Esophagus squamous epithelium (tissue), 5 donors: ENCODE measurements at places on chromosomes 3 and 15.

GRCh38 chr3:104234442-104235194, 1132.1 kb upstream of the ALCAM start:
- no peak for DNase-seq

DNA sequence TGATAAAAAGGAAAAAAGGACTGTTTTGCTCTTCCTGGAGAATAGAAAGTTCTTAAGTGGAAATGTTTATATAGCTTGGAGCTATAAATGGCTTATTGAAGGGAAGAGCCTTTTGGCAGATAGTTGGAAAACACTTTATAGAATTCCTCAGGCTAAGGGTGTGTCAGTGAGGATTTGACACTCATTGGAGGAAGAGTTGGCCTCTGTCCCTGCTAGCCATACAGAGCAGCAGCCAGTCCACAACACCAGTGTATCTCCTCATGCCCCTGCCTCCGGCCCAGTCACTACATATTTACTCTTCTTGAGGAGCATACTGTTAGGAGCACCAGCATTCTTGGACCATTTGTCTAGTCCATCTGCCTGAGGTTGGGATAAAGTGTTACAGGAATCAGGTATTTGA, 36.2 kb downstream of the KLHL18 start:
- DNase-seq = no peak

DNA sequence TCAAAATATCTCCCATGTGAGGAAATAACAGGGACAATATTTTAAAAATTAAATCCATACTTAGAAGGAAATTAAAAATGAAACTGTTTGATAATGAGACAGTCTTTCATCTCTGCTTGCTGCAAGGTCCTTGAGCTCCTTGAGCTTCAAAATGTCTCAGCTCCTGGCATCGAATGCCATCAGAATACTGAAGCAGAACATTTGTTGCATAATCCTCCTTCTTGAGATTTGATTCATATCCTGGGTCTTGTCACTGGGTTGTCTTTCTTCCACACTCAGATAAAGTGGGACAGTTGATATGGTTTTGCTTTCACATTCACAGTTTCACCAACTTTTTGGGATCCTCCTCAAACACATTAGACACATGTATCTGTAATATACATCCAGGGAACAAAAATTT, 27.8 kb downstream of the COL8A1 start:
- no peak for DNase-seq

- DNase-seq = no peak
Observed at GRCh38 chr3:183968666-183969245, 48.9 kb downstream of the ABCC5 start.

DNA sequence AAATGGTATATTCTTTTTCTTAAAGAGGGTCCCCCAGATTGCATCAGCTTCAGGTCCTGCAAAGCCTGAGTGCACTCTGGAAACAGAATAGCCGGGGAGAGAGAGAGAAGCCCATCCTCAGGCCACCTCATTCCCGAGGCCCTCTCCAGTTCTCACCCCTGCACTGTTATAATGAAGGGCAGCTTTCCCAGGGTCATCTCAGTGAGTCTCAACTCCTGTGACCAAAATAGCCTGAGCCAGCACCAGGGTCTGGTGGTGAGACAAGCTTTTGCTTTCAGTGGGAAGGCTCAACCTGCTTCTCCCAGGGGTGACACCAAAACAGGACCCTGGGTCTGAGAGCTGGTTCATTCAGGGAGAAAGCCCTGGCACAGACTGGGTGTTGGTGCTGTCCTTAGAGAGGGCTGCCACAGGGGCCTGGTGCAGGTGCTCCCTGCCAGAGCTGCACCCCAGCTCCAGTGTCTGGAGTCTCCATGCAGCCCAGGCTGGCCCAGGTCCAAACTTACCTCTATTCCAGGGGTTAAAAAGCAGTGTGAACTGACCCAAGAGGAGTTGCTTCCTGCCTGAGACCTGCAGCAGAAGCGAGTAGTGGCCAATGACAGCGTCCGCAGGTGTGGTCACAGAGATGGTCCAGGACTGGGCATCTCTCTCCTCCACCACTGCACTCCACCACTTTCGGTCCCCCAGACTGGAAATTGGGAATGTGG, 6.1 kb downstream of the EPB42 start:
- DNase-seq = no peak

DNA sequence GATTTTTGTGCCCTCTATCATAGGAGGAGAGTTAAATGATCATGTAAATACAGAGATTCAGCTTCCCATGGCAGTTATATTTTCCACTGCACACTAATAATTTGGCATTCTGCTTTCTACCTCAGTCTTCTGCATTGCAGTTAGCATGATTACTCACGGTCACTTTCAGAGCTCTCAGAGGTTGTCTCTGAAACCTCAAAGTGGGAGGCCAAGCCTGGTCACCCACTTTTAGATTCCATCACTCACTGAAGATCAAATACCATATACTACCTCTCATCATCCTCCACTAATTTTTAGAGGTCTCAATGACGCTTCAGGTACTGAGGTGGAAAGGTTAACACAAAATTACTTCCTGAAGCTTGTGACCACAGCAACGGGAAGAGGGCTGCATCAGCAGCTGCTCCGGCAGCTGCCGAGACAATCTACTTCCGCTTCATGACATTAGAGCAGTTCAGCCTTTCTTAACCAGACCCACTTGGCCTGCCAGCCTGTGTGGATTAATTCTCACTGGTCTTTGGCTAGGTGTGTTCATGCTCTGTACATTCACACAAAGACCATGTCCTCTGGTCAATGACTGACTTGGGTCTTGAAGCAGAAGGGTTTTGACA, 416.4 kb upstream of the PDZRN3 start:
- no peak for DNase-seq

GRCh38 chr3:143332026-143332425, 212.5 kb downstream of the CHST2 start:
- no peak for DNase-seq

GRCh38 chr3:117736846-117737245, 1027.3 kb downstream of the TUSC7 start:
- DNase-seq = no peak

DNA sequence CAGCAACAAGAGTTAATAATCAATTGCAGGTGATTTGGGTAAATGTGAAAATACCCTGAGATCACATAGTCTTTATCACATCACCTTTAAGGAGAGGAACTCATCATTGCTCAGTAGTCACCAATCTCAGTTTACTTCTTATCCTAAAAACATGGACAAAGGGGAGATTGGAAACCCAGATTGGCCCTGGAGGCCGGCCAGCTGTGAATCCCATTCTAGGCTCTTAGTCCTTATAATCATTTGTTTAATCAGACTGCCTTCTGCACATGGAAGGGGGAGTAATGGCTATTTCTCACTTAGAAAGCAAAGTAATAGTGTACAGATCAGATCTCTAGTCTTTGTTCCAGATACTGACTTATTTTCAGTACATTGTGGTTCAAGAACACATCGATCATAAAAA, 37.2 kb upstream of the CPB1 start:
- no peak for DNase-seq

DNA sequence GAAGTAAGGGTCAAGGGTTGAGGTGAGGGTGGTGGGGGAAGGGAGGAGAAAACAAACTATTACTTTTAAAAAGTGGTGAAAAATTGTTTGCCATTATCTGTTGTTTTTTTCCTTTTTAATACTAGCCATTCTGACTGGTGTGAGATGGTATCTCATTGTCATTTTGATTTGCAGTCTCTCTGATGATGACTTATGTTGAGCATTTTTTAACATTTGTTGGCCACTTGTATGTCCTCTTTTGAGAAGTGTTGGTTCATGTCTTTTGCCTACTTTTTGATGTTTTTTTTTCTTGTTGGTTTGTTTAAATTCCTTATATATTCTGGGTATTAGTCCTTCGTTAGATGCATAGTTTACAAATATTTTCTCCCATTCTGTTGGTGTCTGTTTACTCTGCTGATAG, 185.9 kb upstream of the ANKRD28 start:
- DNase-seq = no peak

DNA sequence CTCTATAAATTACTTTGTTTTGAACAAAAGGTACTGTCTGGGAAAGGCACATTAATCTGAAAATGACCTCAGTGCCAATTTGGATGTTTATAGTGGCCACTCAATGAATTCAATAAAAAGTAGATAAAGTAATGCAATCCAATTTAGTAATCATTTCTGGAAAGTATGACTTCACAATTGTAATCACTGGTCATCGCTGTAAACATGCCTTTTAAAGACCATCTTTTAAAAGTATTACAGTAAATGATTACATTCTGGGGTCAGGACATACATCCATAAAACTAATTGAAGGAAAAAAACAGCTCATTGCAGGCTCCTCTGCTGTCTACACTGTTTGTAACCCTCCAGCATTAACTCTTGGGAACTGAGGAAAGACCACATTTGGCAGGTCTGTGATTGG, 43.2 kb downstream of the HRH1 start:
- DNase-seq = no peak

GRCh38 chr15:98823012-98823458, 174.7 kb downstream of the IGF1R start:
- no peak for DNase-seq

GRCh38 chr3:157793745-157794144, 290.5 kb upstream of the VEPH1 start:
- DNase-seq = no peak

DNA sequence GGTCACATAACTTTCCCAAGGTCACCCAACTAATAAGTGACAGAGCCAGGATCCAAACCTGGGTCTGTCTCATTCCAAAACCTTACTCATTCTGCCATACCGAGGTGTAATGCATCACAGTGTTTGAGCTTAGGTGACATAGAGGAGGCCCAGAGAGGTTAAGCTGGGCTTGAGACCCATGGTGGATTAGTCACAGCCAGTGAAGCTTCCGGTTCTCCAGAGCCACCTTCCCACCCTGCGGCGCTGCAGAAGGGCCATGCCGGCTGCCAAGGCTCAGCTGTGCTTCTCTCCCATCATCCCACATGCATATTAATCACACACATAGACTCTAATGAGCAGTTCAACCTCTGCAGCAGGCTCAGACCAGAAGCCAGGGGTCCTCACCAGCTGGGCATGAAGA, 42.2 kb downstream of the SPSB4 start:
- DNase-seq = no peak

GRCh38 chr15:62125773-62126172, 39.3 kb downstream of the C2CD4B start:
- no peak for DNase-seq

DNA sequence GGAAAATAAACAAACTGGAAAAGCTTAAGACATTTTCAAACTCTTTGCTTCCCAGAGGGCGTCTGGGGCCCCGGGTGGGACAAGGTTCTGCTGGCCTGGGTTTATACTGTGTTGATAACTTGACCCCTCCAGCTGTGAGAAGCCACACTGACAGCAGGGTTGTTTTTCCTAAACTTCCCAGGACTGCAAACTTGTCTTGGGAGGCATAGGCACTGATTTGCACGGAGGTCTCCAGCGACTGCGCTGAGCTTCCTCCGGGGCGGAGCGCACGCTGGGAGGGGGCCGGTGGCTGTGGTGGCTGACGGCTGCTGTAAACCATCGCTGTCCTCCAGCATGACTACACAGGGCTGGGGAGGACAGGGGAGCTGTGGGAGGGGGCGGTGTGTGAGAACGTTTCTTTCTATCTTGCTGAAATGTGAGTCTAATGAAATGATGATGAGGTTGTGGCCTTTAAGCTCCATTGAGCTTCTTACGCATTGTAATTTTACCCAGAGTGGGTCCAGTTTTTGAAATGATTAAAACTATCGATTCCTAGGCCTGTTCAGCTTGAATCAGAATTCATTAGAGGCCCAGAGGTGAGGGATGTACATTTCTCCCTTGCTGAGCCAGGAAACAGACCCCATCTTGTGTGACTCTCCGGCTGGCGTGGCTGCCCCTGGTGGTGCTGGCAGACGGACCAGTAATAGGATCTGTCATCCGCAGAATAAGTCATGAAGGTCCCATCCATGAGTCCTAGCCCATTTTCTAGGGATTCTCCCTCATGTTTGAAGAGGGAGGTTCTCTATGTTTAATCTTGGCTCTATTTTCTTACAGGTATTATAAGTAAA, 40.5 kb upstream of the VPS8 start:
- no peak for DNase-seq

- DNase-seq = no peak
Observed at GRCh38 chr3:87410110-87410509, 133.7 kb upstream of the POU1F1 start.

DNA sequence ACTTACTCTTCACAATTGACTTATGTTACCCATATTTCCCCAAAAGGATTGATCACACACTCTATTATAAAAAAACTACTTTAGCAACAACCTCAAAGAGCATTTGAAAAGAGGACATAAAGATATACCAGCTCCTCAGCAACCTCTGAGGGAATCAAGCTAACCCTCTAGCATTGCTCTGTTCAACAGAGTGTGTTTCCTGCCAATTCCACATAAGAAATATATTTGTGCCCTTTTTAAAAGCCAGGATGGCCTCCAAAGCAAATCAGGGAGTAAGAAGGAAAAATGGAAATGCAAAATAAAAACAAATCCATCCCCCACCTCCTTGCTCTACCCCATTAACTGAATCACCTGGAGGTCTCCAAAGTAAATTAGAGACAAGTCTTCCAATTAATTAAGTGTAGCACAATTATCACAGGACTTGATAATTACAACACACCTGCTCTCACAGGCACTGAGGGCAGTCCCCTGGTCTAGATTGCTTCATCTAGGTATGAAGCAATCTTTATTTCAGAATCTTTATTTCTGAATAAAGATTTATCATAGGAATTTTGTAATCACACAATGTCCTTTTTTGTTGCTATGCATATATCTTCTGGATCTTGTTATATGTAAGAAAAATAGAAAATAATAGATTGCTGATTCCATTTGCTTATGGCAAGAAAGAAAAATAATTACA, 34.8 kb downstream of the GPR176 start:
- no peak for DNase-seq

- peak; percentile 60 for DNase-seq
Observed at GRCh38 chr15:45635191-45635638, 386 bp downstream of the SQOR start.

GRCh38 chr3:58266577-58266976, 29.0 kb downstream of the ABHD6 start:
- DNase-seq = no peak

DNA sequence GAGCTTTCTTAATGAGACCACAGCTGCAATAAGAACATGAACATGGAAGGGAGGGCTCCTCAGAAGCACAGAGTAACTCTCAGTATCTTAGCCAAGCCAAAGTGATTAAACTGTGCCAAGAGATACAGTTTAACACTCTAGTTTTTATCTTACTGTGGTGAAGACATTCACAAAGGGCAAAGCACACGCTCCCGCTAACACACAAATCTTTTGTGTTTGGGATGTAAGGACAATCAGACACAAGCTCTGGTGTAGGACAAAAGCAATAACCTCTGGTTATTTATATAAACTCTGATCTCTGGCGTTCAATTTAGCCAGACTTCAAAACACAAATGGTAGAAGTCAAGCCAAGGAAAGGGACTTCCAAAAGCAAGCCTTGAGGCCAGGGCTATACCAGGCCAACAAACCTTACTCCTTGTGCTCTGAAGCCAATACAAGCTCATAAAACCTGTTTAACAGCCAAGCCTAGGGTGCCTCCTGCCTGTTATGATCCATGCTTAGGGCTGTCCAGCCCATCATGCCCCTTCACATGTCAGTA, 27.8 kb downstream of the DPH3 start:
- DNase-seq = no peak

DNA sequence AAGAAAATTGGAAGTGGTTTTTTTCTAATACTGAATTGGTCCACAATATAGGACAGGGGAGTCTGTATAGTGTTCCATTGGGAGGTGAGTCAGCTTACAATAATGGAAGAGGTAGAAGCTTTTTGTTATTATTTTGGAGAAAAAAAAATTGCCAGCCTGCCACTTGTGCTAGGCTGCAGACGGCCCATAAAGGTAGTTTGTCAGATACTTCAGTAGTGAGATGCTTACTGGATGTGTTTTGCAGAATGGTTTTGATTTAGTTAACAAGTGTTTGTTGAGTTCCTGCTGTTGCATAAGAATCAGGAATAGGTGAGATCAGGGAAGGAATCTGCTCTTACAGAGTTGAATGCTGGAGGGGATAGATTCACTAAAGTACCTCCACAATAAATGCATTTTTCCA, 1.0 kb downstream of the DTWD1 start:
- DNase-seq = no peak
